Natural killer cell (primary cell): ENCODE measurements at places on chromosomes 7 and 10. TPM values are rescaled to one million over a fixed set of nuclear protein-coding genes. Genes with fewer than 3 reads are reported as not detected.

Gene CDH23
- total RNA-seq: 1.2 TPM

Gene TMEM130
- not detected for total RNA-seq

Gene GIMAP8
- 17.7 TPM for total RNA-seq

Gene CHRM2
- total RNA-seq: not detected

Gene DPP6
- total RNA-seq: not detected

Gene SPDYE3
- not detected for total RNA-seq

Gene COL1A2
- not detected for total RNA-seq

Gene TAS2R5
- 1.3 TPM for total RNA-seq

Gene CPVL
- 11.6 TPM for total RNA-seq

Gene ZDHHC4
- total RNA-seq: 29.4 TPM

Gene LRIT1
- not detected for total RNA-seq

Gene GPC2
- 1.9 TPM for total RNA-seq

DNA sequence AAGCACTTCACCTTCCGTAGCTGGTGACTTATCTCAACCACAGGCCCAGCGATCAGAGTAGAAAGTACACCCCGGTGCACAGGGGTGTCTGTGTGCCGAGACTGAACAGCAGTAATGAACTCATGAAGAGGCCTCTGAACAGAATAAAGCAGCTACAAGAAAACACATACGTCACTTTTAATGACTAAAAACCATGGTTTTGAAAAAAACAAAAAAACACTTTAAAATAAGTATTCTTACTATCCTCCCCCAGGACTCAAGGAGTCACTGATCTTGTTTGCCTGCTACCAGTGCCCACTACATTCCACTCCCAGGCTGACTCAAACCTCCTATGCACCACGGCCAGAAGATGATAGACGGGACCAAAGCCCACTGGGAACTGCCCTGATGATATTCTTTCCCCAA, 53.8 kb downstream of the NCAPG2 start:
- DNase-seq: no peak

DNA sequence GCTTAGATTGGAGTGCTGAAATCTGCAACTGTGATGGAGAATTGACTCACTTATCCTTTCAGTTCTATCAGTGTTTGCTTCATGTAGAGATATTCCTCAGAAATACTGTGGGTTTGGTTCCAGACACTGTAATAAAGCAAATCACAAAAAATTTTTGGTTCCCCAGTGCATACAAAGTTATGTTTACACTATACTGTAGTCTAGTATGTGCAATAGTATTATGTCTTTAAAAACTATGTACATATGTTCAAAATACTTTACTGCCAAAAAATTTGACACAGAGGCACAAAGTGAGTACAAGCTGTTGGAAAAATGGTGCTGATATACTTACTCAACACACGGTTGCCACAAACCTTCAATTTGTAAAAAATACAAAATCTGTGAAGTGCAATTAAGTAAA, 112.5 kb downstream of the EPC1 start:
- DNase-seq: no peak

DNA sequence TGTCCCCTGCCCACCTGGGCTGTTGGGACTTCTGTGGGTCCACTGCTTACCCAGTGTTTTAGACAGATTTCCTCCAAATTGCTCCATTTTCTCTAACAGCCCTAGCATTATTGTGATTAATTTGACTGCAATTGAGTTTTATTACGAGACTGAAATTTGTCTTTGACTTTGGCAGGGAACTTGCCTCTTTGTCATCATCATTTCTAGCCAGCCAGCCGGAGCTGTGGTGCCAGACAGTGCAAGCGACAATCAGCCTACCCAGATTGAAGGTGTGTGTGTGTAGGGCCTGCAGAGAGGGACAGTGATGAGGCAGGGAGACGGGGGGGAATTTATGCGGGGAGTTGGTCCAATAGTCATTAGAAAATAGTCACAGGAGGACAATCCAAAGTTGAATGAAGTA, 743.0 kb downstream of the NRG3 start:
- DNase-seq: no peak

DNA sequence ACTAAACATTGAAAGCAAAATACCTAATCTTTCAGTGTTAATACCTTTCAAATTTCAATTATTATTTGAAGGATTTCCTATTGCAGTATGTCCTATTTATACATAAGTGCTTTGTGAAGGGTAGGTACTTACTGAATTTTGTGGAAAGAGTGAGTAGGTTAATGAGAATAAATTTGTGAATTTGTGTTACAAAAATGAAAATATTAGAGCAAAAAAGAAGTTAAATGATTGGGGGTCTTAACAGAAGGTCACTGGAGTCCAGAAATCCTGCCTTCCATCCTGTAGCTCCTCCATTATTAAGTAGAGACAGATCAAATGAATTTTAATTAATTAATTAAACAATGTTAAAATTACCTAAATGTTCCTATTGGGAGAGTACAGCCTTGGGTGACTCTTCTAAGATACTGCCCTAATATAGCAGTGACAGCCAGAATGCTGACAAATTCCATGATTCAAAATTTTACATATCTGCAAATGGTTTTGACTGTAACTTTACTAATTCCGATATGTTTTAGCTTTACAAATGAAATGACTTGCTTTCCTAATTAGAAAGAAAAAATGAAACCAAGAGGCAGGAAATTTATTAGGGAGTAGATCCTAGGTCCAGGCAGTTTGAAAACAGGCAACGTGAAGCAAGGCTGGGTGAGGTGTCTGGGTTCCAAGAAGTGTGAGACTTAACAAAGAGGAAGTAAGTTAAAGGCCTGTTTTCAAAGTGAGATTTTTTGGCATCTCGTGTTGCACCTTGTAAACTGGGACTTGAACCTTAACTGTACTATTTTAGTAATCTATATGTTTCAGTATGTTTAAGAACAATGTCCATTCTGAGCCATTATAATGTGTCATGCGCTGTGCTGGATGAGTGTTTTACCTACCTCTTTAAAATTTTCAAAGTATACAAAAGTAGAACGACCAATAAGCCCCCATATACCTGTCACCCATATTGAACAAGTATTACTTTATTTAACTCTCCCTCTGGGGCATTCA, 1.5 kb downstream of the PIK3CG start:
- DNase-seq: no peak

- no peak for DNase-seq
Measured at GRCh38 chr10:77849039-77849664, 77.4 kb downstream of the DLG5 start.

- DNase-seq: no peak
Measured at GRCh38 chr10:47098964-47099363, 187.7 kb downstream of the PTPN20 start.

GRCh38 chr10:59138052-59138451, 38.4 kb upstream of the PHYHIPL start:
- no peak for DNase-seq

DNA sequence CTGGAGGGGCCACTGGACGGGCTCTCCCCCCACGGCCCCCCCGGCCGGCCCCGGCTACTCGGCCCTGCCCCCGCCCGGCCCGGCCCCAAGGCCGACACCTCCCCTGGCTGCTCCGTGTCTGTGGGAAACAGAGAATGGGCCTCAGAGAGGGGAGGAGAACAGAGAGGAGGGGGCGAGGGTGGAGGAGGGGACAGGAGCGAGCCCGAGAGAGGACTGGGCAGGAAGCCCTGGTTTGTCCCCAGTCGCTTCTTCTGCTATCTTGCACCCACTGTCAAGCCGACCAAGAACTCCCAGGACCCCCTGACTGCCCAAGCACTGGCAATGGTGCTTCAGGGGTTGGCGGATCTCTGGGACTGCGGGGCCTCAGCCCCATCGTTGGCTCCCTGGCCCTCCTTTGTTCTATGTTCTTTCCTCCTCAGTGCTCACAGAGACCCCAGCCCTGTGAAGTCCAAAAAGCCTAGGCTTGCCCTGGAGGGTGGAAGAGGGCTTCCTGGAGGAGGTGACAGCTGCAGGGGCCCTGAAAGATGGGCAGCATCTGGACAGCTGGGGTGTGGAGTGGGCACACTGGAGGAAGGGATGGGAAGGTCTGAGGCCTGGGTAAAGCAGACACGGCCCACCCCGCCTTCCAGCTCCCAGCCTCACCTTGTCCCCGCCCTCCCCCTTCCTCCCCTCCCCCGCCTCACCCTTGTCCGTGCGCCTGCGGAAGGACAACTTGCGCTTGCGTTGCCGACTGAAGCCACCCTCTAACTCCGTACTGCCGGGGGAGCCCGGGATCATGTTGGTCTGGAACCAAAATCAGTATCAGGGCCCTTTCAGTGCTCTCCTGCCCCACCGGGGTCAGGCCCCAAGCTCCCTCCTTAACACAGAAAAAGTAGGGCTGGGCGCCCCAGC, 30.1 kb downstream of the KCNH2 start:
- DNase-seq: no peak

- no peak for DNase-seq
Measured at GRCh38 chr10:121521794-121522556, 76.3 kb downstream of the FGFR2 start.

DNA sequence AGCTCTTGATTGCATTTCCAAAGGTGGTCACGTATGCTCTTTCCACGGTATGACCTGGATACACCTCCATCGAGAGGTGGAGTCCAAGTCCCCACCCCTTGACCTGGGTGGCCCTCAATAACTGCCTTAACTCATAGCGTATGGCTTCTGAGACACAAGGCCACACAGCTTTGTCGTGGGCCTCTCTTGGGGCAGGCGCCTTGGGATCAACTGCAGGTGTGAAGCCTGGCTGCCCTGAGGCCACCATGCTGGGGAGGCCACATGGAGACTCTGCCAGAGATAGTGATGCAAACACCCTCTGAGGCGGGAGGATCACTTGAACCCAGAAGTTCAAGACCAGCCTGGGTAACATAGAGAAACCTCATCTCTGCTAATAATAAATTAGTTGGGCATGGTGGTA, 30.7 kb upstream of the RASGEF1A start:
- no peak for DNase-seq

DNA sequence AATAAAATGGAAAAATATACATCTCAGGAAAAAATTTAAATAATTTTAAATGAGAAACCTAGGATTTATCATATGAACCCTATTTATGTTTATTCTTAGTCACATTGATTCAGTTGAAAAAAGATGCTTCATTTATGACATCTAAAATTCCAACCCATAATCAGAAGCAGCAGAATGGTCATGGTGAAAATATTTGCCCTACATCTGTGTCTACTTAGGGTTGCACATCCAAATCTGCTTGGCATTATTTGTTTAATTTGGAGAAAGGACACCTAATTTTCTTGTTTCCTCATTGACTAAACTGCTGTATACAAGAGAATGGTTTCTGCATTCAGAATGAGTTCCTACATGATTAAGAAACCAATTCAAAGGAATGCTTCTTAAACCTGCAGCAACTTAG, 72.9 kb upstream of the SKAP2 start:
- DNase-seq: no peak

DNA sequence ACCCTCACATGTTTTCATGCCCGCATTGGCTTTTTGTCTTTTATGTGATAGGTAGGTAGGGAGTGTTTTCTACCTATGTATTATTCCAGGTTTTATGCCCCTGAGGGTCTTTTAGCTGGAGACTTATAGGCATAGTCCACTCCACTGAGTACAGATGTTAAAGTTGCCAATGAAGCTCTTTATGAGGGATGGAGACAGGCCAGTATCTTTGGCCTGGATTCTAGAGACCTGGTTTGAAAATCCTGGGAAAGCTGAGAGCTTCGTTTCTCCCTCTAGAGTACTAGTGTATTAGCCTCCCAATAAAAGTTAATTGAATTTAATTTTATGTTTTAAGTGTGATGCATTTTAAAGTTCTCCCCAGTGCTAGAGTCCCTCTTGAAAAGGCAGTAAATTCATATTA, 854.1 kb downstream of the LRMDA start:
- DNase-seq: no peak

DNA sequence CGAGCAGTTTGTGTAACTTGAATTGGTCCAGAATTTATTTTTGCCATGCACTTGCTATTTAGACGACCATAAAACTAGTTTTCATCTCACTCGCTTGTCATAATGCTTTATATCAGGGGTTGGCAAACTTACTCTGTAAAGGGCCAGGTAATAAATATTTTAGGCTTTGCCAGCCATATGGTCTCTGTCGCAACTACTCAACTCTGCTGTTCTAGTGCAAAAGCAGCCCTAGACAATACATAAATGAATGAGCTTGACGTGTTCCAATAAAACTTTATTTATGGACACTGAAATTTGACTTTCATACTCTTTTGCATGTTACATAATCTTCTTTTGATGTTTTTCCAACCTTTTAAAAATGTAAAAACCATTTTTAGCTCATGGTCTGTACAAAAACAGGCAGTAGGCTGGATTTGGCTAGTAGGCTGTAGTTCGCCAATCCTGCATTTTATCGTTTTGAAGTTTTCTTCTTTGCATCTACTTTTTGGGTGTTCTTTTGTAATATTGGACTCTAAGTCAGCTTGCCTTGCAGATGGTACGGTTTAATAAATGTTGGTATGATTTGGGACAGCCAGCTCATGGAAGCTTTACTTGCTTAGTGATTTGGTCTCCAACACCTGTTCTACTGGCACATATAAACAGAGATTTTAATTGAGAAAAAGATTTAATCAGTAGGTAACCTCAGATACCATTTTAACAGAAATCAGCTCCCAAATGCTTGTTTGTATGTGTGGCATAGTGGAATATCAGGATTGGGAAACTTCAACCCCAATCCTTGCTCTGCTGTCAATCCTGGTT, 25.6 kb downstream of the SND1 start:
- DNase-seq: no peak

DNA sequence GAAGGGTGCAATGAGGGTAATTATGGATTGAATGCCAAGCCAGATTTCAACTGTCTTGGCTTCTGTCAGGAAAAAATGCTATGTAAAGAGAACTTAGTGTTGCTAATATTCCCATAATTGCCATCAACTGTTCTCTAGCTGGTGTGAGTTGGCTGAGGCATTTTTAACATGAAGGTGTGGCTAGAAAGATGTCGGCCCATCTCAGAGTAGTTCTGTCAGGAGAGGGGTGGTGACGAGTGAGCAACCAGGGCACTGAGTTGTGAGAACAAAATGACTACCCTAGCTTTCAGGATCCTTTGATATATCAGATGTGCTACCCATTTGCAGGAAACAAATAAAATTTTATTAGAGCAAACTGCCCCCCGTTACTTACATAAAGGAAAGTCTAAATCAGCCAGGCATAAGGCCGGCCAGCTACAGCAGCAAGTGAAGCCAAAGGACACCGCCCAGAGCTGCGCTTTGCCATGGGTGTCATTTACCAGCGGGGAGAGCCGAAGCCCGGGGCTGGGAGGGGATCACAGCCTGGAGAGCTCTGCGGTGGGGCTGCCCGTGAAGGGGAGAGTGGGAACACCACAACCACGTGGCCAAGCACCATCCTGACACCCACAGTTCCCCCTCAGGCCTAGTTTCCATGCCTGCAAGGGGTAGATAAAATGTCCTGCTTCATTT, 141.4 kb downstream of the ICA1 start:
- DNase-seq: no peak

GRCh38 chr7:92973974-92974373, 137.6 kb upstream of the CDK6 start:
- DNase-seq: no peak

GRCh38 chr7:152602962-152603361, 73.0 kb downstream of the XRCC2 start:
- DNase-seq: no peak
